NCI-H1417 treated with DMSO at 0.1 percent for 48 hours (cell line): ENCODE measurements at places on chromosomes 11 and 22.

- no peak for DNase-seq
These were observed 991 bp upstream of the OSM start for GRCh38 chr22:30267382-30268302.

DNA sequence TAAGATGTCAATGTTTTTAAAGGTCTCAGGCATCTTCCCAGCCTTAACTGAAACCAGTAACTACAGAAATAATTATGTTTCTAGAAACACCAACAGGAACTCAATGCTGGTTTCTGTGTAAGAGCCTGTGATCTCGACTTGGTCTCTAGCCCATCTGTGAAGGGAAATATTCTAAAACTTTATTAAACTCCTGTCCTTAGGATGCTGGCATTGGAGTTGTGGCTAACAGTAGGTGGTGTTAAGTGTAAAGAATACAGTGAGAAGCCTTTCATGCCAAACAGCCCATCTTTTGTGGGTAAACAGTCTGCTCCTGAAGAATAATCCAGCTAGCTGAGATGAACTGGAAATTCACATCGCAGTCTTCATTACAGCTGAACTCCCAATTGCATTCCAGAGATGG, 133.2 kb downstream of the ADAMTS15 start:
- DNase-seq, result no peak

DNA sequence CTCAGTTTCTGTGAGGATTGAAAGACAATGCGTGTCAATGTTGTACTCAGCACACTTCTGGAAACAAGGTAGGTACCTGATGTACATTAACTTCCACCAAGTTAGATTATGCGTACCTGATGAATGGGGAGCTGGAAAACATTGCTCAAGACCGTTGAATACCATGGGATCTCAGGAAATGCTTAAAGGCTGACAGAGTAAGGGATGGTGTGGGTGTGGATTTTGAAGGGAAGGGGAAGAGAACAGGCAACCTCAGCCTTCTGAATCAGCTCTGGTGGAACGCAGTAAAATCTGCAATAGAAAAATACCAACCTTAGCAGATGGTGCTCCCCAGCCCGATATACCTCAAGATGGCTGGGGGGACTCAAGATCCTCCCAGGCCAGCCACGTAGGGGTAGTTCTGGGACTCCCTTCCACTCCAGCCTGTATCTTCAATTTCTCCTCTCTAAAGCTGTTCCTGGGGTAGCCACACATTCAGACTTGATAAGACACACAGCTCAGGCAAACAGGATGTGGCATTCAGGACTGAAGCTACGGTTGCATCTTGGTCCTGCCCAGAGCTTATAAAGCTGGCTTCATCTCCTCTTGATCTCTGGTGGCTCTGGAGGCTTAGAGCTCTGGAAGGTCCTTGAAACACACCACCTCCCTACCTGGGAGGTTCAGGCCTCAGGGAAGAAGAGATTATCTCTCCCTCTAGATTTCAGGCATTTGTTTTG, 111.8 kb downstream of the CTNND1 start:
- DNase-seq, result no peak

DNA sequence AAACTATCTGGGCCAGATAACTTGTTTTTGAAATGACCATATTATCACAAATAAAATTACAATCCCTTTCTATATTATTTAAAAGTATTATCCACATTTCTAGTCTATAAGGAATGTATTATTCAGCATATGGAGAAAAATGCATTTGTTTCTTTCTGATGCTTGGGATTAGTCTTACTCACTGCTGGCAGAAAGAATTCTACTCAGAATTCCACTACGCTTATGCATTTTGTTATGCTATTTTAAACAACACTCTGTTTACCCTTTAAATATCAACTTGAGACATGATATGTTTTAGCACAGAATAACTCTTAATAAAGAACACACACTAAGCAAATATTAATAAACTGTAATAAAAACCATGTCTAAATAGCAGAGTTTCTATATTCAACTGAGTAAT, 77.6 kb upstream of the ANO3 start:
- DNase-seq, result no peak
